ENCODE measurements at places on chromosomes 5 and 9. TPM values are rescaled to one million over a fixed set of nuclear protein-coding genes. Genes with fewer than 3 reads are reported as not detected.
A peak's percentile ranks its signal among the peaks of the same experiment; 100 is the strongest.

DNA sequence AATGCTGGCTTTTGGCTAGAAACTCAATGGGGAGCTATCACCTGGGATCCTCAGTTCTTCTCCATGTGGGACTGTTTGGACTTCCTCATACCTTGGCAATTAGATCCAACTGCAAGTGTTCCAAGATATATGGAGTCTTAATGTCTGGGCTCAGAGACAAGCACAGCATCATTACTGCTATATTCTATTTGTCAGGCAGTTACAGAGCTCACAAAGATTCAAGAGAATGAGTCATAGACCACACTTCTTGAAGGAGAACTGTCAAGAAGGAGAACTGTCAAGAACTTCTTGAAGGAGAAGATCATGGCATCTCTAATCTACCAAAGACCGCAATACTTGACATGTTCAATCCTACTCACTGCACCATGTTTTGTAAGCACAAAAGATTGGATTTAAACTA is 106.8 kb upstream of the NREP start:
- DNase-seq, result no peak

DNA sequence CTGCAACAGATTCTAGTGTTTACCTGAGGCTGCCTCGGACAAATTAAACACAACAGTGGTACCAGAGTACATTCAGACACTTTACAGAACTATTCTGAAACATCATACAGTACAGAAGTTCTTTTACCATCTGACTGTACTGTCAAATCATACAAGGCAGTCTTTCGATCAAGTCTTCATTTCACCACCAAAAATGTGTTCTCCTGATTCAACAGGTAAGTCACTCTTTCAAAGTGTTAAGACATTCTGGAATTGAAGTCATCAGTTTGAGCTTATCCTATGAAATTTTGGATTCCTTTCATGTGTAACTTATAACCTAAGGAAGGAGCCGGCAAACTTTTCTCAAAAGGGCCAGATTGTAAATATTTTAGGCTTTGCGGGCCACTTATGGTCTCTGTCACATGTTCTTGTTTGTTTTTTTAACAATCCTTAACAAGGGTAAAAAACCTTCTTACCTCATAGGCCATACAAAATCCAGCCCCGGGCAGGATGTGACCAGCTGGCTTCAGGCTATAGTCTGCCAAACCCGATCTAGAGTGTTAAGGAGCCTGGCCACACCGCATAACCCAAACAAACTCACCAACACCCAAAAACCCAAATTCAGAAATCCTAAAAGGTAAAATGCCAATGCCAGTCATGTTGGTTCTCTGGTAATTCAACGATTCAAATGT is 151.6 kb downstream of the DENND1A start:
- no peak for DNase-seq

DNA sequence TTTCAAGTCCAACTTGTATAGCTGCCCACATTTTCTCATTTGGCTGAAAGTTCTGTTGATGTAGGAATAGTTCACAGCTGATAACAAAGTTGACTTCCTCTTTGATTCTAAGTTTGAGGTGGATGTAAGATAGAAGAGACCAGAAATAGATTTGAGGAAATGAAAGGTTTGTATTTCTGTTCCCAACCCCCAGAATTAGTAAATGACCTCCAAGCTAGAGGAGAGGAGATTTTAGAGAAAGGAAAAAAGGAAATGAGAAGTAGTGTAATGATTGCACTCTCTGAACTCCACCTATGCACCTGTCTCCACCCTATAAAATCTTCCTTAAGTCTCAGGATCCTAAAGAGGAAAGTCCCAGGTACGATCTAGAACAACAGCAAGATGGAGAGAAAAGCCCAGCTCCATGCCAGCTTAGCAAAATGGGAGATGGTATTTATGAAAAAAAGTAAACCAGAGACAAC is 130.4 kb upstream of the POC5 start:
- no peak for DNase-seq

CDK7 gene
- total RNA-seq, result 41.7 TPM

- DNase-seq, result no peak
Measured at GRCh38 chr9:32603914-32604852, 31.2 kb upstream of the NDUFB6 start.

GARIN3 gene
- total RNA-seq, result not detected

DNA sequence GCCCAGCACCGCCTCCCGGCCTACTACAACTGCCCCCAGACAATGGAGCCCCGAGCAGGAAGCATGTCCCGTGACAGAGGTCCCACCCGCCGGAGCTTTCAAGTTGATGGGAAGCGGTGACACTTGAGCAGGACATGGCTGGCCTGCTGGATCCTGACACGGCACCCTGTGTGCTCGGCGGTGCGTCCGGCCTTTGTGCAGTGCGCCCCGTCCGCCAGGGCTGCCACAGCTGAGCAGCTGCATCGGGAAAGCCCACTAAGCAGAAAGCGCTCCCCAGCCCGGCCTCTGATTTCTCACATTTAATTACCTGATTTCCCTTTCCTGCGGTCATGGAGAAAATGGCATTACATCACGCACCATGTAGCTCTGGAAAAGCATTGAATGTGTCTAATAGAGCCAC is 611.9 kb downstream of the IRX1 start:
- DNase-seq, result no peak

REEP2 gene
- total RNA-seq, result 0.63 TPM

DNA sequence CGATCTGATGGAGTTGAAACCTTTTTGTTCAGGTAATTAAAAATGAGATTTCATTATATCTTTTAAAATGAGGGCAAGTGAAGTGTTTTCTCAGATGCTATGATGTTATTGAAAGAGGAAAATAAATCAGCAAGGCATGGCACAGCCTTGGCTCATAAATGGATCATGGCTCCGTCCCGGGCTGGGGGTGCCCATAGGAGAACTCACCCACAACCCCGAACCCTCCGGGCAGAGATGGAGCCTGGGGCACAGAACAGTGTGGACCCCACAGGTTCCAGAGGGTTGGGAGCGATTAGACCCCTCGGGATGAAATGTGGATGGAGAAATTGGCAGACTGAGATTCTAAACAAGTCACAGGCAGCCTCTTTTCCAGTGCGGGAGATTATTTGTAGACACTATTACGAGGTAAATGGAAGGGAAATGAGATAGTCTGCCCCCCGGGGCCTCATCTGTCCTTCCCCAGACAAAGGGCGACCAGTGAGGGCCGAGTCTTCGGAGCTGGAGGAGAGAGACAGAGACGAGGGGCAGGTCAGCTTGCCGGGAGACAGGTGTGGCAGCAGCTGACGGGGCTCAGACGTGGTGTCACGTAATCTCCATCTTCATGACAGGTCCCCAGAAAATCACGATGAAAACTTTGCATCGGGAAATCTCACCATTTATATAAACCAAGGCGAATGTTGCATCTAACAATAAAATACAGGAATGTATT is 33.7 kb downstream of the NDUFS6 start:
- no peak for DNase-seq

GRCh38 chr9:21988056-21988990 is 5.9 kb downstream of the CDKN2A start:
- no peak for DNase-seq

DNA sequence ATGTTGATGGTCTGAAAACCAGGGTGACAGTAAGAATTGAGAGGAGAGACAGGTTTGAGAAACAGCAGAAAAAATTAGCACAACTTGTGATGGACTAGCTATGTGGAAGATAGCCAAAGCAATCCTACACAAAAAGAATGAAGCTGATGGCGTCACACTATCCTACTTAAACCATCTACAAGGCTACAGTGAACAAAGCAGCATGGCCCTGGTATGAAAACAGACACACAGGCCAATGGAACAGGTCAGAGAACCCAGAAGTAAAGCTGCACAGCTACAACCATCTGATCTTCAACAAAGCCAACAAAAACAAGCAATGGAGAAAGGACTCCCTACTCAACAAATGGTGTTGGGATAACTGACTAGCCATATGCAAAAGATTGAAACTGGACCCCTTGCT is 7.5 kb upstream of the UBE2R2 start:
- no peak for DNase-seq

CLIC3 gene
- total RNA-seq, result 0.18 TPM

DNA sequence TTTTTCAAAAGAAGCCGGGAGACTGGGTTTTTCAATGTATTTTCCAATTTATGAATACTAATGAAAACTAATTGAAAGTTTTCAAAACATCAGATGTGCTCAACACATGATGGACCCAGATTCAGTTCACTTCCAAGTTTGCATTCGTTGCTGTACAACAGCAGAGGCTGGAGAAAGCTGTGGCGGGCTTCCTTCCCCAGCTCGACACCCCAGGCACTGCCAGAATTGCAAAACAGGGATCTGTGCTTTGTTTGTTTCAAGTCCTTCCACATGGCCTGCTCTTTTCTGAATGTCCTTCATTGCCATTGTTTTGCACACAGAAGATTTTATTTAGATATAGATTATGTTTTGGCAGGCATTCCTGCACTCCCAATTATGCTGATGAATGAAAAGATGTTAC is 30.3 kb upstream of the INSYN2B start:
- DNase-seq, result no peak

NELFB gene
- total RNA-seq, result 81.2 TPM

PTGES gene
- total RNA-seq, result not detected

GRCh38 chr5:135678640-135679268 is 100.0 kb upstream of the CXCL14 start:
- no peak for DNase-seq

- DNase-seq, result no peak
Measured at GRCh38 chr5:143037708-143038107, 267.5 kb downstream of the ARHGAP26 start.

- no peak for DNase-seq
Measured at GRCh38 chr9:98260635-98261034, 5.2 kb upstream of the TBC1D2 start.

DNA sequence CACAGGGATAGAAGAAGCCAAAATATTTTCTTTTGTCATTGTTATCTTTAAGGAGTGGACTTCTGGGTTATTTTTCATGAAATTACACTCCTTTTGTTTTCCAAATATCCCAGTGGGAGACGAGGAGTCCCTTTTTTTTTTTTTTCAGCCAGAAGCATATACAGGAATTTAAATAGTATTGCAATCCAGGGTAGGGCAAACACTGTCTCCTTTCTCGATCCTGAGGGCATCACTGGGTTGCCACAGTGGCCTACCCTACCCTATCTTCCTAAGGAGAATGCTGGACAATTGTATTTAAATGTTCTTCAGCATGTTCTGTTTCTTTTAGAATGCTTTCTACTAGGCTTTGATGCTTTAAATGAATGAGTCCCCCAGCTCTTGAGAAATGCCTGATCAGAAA is 47.9 kb downstream of the LRRC70 start:
- DNase-seq, result no peak

GARNL3 gene
- 2.5 TPM for total RNA-seq

GRCh38 chr5:100787648-100788047 is 115.4 kb downstream of the ST8SIA4 start:
- no peak for DNase-seq

- DNase-seq, result no peak
Measured at GRCh38 chr5:4212071-4212739, 616.6 kb downstream of the IRX1 start.

DNA sequence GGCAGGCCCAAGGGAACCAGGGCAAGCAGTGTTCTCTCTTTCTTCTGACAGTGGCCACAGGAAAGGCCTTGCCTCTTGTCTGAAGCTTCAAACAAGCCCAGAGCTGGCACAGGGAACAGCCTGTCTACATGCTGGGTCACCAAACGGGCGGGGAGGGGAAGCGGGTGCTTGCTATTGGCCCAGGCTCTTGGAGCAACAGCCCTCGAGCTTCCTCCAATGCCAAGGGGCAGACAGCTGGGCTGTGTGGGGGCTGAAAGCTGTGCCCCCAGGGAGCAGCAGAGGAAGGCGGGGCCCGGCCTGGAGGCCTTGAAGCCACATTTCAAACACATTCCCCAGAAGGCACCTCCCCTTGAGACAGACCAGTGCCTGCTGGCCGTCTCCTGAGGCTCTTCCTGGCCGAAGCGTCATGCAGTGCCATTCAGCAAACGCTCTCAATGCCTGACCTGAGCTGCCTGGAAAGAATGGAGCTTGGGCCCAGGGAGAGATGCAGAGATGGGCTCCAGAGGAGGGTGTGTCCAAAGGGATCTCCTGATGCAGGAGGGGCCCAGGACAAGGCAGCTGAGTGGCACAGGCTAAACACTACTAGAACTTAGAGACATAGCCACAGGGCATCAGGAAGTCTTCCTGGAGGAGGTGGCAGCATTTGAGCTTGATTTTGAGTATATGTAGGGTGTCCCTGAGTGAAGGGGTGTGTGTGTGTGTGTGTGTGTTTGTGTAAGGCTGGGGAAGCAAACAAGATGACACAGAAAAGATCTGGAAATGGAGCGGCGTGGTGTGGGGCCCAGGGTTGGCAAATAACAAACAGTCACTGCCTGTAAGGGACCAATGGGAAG is 2.5 kb downstream of the FIBCD1 start:
- DNase-seq, result peak; percentile 75

GRCh38 chr9:136014924-136015633 is 53.9 kb upstream of the UBAC1 start:
- DNase-seq, result no peak

DNA sequence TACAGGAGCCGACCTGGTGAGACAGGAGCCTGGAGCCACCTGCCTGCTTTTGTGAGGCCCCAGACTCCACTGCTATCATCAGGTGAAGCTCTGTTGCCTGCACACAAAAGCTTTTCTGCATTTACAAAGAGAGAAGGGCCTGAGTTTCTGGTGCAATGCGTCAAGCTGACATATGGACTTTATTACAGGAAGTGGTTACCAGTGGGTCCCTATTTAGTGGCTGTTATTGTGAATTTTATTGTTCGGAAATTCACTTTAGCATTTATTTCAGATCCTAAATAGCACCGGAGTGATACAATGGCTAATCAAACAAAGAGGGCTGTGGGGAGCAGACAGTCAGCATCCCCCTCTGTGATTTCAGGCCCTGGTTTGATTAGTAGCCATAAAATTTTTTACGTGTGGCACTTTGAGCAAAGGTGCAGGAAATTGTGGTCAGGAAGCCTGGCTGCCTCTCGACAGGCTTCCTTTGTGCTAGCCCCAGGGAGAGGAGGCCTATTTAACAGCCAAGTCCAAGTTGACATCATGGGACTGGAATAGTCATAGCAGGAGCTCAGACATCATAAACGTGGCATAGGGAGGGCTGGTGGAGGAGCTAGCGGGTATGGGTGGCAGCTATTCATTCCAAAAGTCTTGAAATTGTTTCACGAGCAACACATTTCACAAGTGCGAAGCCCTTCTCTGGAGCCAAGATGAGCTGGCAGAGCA is 8.4 kb downstream of the TGFBI start:
- no peak for DNase-seq

- DNase-seq, result peak; percentile 67
Measured at GRCh38 chr5:72848474-72849428, 32.3 kb downstream of the TNPO1 start.

DNA sequence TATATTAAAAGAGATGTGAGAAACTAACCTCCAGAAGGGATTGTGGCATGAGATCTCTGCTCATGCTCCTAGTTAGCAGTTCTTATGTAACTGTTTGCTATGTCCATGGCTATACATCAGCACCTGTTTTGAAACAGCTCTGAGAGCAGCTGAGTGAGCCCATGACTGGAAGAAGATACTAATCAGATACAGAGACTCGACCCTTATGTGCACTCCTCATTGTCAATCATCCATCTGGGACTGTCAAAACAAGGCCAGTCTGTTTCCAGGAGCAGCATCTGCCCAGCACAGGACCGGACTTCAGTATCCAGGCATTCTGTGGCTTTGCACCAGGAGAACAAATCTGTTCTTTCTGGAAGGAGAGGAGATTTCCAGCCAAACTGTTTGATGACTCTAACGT is 77.7 kb downstream of the EFNA5 start:
- no peak for DNase-seq

- DNase-seq, result no peak
Measured at GRCh38 chr5:58490402-58491050, 709 bp upstream of the GAPT start.

CDO1 gene
- total RNA-seq, result 0.22 TPM
